ENCODE measurements at places on chromosomes 7 and 10.

GRCh38 chr7:41729059-41729458 is 26.2 kb upstream of the INHBA start:
- DNase-seq = no peak

GRCh38 chr10:54530299-54530698 is 270.7 kb downstream of the PCDH15 start:
- no peak for DNase-seq

GRCh38 chr10:4615042-4615441 is 211.0 kb upstream of the AKR1E2 start:
- DNase-seq = no peak

DNA sequence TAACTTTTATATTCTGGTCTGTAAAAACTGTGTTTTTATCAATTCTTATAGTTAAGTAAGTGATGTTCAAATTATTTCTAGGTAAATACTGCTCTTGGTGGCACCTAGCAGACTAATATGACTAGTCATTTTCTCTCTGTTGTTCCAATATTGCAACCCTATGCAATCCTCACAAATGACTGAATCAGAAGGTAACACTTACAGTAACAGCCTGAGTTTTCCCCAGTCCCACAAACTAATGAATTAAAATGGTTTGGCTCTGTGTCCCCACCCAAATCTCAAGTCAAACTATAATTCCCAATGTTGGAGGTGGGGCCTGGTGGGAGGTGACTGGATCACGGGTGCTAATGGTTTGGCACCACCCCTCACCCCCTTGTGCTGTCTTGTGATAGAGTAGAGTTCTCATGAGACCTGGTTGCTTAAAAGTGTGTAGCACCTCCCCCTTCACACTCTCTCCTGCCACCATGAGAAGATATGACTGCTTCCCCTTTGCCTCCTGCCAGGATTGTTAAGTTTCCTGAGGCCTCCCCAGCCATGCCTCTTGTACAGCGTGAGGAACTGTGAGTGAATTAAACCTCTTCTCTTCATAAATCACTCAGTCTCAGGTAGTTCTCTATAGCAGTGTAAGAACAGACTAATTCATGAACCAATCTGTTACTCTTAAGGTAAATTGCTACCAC is 43.5 kb downstream of the MTPN start:
- no peak for DNase-seq

DNA sequence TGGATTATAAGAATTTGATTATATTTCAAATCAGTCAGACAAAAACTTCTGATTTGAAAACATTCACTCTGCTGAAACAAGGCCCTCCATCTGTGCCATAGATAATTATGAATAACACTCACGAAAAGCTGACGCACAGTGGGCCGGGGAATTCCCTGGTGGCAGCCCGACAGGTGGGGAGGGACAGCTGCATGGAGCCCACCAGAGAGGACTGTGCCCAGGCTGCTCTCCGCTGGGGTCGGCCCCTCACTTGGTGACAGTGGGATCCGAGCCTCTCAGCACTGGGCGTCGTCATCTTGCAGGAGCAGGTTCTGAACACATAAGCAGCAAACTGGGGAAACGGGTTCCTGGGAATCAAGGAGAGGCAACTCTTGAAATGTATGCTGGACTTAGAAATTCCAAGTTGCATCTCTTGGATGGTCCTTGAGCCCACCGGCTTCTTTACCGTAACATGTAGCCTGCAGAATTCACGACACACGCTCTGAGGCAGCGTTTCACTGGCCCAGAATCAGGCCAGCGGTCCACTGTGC is 41.4 kb downstream of the AFAP1L2 start:
- DNase-seq = no peak

GRCh38 chr7:102148799-102149198 is 137.9 kb upstream of the SH2B2 start:
- DNase-seq = no peak

DNA sequence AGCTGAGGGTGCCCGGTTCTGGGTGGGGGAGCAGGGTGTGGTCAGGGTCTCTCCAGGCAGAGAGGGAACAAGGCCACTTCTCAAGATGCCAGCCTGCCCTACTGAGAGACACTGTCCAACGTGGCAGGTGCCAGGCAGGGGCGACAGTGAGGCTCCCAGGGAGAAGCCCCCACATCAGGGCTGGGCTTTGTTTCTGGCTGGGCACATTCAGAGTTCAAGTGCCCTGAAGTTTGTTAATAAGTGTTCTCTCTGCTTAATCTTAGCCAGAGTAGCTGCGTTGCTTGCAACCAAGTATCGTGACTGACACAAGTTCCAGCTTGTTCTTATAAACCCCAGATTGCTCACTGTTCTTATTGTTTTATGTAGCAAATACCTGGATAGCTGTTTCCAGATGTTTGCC is 21.8 kb downstream of the FOXL3 start:
- DNase-seq = no peak

GRCh38 chr7:131381069-131381838 is 53.6 kb downstream of the MKLN1 start:
- no peak for DNase-seq

GRCh38 chr10:59617996-59618395 is 91.7 kb downstream of the SLC16A9 start:
- DNase-seq = no peak

GRCh38 chr10:97356318-97356914 is 21.9 kb upstream of the FRAT2 start:
- no peak for DNase-seq

DNA sequence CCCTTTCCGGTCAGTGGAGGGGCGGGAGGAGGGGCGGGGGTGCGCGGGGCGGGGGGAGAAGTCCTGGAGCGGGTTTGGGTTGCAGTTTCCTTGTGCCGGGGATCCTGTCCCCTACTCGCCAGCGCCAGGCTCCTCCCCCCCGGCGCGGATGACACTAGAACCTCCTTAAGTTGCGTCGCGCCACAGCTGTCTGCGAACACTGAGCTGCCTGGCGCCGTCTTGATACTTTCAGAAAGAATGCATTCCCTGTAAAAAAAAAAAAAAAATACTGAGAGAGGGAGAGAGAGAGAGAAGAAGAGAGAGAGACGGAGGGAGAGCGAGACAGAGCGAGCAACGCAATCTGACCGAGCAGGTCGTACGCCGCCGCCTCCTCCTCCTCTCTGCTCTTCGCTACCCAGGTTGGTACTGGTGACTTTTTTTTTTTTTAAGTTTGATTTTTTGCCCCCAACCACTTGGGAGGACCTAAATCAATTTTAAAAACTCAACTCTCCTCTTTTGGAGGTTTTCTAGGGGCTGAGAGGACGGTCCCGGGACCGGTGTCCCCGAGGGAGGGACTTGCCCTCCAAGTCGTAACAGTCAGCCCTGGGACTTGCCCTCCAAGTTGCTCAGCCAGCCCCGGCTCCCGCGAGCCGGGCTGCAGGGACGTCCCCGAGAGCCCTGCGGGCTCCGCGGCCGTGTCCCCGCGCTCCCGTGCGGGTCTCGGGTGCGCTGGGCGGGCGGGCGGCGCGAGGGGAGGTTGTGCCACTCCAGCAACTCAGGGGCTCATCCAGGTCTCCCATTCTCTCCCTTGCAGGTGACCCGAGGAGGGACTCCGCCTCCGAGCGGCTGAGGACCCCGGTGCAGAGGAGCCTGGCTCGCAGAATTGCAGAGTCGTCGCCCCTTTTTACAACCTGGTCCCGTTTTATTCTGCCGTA is at the start of gene GATA3:
Gene GATA3, plus strand, starts transcription at position 195 of the 914 bp plus-strand sequence. CDS start 968 bp downstream, outside the sequence.
- DNase-seq = no peak

DNA sequence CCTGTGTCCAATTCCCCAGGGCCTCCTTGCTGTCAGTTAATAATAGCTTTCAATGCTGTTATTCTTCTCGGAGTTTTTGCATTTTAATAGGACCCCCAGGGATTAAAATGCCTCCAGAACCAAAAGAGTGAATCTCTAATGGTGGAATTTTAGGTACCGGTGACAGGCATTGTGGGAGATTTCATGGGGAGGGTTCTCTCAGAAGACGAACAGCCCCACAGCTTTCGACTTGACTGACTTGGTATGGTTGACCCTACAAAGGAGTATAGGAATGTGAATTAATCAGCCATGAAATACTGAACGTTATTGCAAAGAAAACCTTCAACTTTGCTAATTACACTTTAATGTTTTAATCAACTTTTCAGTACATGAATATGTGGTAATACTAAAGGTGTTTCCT is 206.3 kb upstream of the FZD8 start:
- DNase-seq = no peak

GRCh38 chr10:6542999-6543430 is 37.1 kb downstream of the PRKCQ start:
- no peak for DNase-seq

- DNase-seq = no peak
These were observed 48.1 kb upstream of the TES start for GRCh38 chr7:116162254-116162653.

DNA sequence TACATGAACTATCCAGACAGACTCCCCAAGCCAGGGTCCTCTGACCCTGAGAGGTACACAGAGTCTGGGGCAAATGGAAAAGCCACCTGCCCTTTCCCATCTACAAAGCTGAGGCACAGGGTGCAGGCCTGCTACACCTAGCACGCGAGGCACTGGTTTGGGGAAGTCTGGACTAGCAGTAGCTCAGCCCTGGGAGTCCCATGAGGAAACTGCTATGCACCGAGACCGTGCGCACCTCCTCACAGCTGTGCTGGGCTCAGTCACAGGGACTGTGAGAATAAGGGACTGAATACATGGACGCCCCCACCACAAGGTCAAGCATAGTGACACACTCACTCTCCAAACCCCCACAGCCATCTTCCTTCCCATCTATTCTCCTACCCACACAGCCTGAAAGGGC is 8.2 kb downstream of the MAT1A start:
- DNase-seq = no peak

- no peak for DNase-seq
These were observed 11.0 kb downstream of the GHRHR start for GRCh38 chr7:30974605-30975255.

GRCh38 chr7:2452074-2452507 is 24.1 kb downstream of the GRIFIN start:
- DNase-seq = no peak

- DNase-seq = no peak
These were observed 718.3 kb downstream of the GRID1 start for GRCh38 chr10:85648279-85648754.

DNA sequence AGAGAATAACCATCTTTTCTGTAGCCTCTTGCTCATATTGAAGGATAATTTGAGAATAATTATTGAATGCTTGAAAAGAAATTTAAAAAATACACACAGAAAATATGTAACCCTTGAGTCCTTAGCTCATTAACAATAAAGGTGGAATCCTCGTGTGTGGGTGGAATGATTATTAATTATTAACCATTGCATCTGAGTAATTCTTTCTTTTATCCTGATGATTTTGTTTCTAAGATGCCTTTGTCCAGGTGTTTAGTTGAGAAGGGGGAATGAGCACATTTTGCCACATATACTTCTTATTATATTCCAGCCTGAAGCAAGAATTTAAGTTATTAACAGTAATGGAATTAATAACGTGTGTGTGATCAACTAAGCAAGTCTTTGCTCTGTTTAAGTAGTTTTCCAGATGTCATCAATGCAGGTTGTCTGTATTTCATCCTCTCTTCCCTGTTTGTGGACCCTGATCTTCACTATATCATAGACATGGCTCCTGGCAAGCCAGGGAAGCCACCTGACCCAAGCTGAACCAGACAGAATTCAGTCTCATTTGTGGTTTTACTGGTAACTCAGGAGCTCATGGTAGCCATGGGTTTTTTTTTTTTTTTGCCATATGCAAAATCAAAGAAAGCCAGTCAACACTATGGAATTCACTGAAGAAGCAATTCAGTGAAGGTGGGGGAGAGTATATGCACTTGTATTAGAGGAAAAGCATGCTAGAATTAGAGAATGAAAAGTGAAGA is 144.3 kb downstream of the KIF20B start:
- no peak for DNase-seq

DNA sequence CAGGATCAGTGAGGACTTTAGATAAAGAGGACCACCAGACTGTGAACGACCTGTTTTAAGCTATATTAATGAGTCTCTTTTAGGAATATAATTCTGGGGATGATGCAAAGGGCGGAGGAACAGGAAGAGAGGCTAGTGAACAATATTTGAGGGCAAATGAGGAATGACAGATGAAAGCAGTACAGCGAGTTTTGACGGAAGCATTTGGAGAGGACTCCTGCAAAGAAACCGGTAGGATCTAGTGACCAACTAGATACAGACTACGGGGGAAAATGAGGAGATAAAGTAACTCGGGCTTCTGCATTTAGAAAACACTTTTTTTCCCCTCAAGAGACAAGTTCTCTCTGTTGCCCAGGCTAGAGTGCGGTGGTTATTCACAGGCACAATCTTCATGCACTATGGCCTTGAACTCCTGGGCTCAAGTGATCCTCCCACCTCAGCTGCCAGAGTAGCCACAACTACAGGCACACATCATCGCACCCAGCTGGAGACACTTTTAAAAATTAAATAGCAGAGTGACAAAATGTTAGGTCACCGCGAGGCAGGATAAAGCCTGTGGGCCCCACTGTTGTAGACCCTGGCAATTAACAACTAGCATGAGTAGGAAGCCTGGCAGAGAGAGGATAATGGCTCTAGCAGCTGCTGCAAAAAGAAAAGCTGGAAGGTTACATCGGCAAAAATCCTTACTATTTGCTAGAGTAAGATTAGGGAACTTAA is 143.2 kb downstream of the SRPK2 start:
- no peak for DNase-seq

DNA sequence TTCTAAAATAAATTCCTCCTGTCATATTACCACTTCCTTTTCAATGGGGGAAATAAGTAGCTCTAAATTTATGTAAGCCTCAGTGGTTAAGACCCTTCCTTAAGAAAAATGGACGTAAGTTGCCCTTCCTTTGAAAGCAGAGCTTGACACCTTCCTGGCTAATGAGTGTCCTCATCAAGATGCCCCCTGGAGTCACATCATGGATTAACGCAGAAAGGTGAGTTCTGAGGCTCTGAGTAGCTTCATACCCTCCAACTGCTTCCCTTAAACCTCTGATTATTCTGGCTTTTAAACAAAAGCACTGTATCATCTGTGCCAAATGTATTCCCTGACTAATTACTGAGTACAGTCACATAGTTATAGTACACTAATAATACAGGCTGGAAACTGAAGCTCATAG is 14.7 kb downstream of the KCTD7 start:
- DNase-seq = no peak

- DNase-seq = no peak
These were observed 56.8 kb upstream of the AASS start for GRCh38 chr7:122200888-122201287.

GRCh38 chr7:1978656-1979590 is 253.8 kb downstream of the MAD1L1 start:
- no peak for DNase-seq

- DNase-seq = no peak
These were observed 77.9 kb downstream of the ARHGAP21 start for GRCh38 chr10:24645784-24646183.

Data from DMS 273 treated with DMSO at 0.1 percent for 48 hours (cell line).